ENCODE measurements at places on chromosomes 12 and 14. TPM values are rescaled to one million over a fixed set of nuclear protein-coding genes. Genes with fewer than 3 reads are reported as not detected.

DNA sequence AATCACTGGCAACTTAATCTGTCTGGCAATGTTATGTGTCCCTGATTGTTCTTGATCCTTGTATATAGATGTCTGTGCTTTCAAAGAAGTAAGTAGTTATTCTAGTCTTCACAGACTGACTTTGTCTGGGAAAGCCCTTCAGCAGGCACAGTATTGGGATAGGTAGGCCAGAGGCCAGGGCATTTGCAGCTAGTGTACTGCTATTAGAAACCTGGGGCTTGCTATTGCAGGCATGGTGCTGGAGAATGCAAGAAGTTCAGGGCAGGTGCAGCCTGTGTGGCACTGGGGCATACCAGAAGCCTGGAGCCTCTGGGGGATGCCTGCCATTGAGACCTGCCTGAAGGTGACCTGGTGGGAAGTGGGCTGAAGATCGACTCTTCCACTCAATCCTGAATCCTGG, 96.3 kb downstream of the TMTC3 start:
- peaks cover 6% of the 10 kb centered on the region for H3K4me1 ChIP-seq
- no peak for DNase-seq
- no peak overlapping the region for H3K4me3 ChIP-seq
- no peak overlapping the region for H3K27ac ChIP-seq

GPR84 gene
- 0.32 TPM for total RNA-seq

GRCh38 chr14:48747561-48748089, 838.6 kb downstream of the RPS29 start:
- H3K27me3 ChIP-seq, result no peaks in the 10 kb centered on the region
- H3K4me3 ChIP-seq, result no peak overlapping the region
- no peaks in the 10 kb centered on the region for H3K36me3 ChIP-seq
- no peak overlapping the region for H3K27ac ChIP-seq

PLEK2 gene
- not detected for total RNA-seq

GRCh38 chr12:12265571-12266388, 1.1 kb downstream of the LRP6 start:
- H3K4me1 ChIP-seq, result peaks cover 20% of the 10 kb centered on the region
- peak overlapping the region; percentile 74 for H3K4me3 ChIP-seq
- no peak overlapping the region for H3K27ac ChIP-seq
- peak; percentile 21 for DNase-seq
- H3K36me3 ChIP-seq, result no peaks in the 10 kb centered on the region

CATSPERB gene
- 1.5 TPM for total RNA-seq

KLRC1 gene
- total RNA-seq, result 4.9 TPM

DNA sequence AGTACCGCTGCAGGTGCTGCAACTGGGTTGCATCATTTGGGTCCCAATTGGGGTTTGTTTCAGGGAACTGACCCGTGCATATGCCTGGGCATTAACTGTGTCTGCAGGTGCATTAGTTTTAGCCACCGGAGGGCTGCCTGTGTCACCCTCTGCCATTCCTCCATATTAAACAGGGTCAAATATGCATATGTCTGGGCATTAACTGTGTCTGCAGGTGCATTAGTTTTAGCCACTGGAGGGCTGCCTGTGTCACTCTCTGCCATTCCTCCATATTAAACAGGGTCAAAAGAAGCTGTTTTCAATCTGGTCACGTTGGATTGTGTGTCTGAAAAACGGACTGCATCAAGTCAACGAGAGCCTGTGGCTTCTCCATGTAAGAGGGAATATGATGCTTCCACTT, 1317.0 kb downstream of the TMEM121 start:
- DNase-seq, result no peak
- peaks cover 9% of the 10 kb centered on the region for H3K27me3 ChIP-seq
- peak overlapping the region; percentile 89 for H3K4me3 ChIP-seq
- peak overlapping the region; percentile 33 for H3K27ac ChIP-seq

GRCh38 chr12:113043240-113043639, 13.3 kb upstream of the DTX1 start:
- H3K4me3 ChIP-seq, result no peak overlapping the region
- no peak overlapping the region for H3K27ac ChIP-seq
- no peaks in the 10 kb centered on the region for H3K4me1 ChIP-seq
- DNase-seq, result no peak
- no peaks in the 10 kb centered on the region for H3K36me3 ChIP-seq

SLC10A1 gene
- not detected for total RNA-seq

DNA sequence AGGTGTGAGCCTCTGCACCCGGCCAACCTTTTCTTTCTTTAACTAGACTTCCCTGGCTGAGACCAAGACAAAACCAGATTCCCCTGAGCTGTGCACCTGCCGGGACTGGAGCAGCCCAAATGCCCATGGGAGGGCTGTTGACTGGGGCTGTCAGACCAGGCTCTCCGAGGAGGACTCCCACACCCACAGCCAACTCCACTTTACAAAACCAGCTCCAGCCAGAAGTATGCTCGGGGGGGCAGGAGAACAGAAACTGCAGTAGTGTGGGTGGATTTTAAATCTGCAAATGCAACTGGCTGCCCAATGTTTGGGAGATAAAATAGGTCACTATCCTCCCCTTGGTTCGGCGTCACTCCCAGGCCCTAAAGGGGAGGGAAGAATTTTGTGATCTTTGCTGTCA, 78.5 kb downstream of the VCPKMT start:
- H3K27me3 ChIP-seq, result no peaks in the 10 kb centered on the region
- H3K4me3 ChIP-seq, result no peak overlapping the region
- peaks cover 86% of the 10 kb centered on the region for H3K4me1 ChIP-seq
- H3K36me3 ChIP-seq, result peaks cover 74% of the 10 kb centered on the region
- peak overlapping the region; percentile 98 for H3K27ac ChIP-seq

- H3K4me1 ChIP-seq, result peaks cover 9% of the 10 kb centered on the region
- H3K4me3 ChIP-seq, result no peak overlapping the region
- no peak for DNase-seq
- no peak overlapping the region for H3K27ac ChIP-seq
- no peaks in the 10 kb centered on the region for H3K36me3 ChIP-seq
Observed at GRCh38 chr12:132606466-132606865, 3.9 kb downstream of the LRCOL1 start.

GRCh38 chr14:67784244-67784823, 32.1 kb downstream of the ZFYVE26 start:
- no peak overlapping the region for H3K27ac ChIP-seq
- no peaks in the 10 kb centered on the region for H3K27me3 ChIP-seq
- DNase-seq, result peak; percentile 34
- peaks cover 63% of the 10 kb centered on the region for H3K36me3 ChIP-seq
- H3K4me1 ChIP-seq, result peaks cover 12% of the 10 kb centered on the region
- no peak overlapping the region for H3K4me3 ChIP-seq

DNA sequence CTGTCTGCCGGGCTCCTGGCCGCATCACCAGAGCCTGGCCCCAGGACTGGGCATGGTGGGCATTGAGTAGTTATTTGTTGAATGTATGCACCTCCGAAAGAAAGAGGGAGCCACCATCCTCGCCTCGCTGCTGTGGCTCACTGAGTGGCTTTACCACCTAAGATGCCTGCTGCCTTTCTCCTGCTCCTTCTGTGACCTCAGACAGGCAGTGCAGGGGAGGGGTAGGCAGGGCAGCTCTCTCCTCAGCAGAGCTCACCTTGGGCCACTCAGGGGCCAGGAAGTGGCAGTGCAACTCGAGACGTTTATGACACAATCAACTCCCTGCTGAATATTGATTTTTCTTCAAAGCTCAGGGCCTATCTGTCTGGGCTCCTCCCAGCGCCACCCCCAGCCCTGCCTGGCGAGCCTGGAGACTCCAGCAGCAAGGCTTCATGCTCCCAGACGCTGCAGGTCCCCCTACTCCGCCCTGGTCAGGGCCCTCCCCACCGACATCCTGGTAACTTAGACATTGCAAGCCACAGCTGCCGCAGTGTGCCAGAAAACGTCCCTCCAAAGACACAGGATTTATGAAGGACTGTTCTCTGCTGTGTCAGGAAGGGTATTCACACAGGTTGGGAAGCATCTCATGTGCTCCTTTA, 84.3 kb upstream of the DIO3 start:
- no peaks in the 10 kb centered on the region for H3K36me3 ChIP-seq
- H3K27me3 ChIP-seq, result no peaks in the 10 kb centered on the region
- no peak for DNase-seq
- H3K27ac ChIP-seq, result no peak overlapping the region

GRCh38 chr12:26062566-26062965, 62.3 kb downstream of the BHLHE41 start:
- H3K36me3 ChIP-seq, result no peaks in the 10 kb centered on the region
- no peak overlapping the region for H3K27ac ChIP-seq
- peaks cover 6% of the 10 kb centered on the region for H3K27me3 ChIP-seq
- H3K4me1 ChIP-seq, result no peaks in the 10 kb centered on the region
- DNase-seq, result no peak

DNA sequence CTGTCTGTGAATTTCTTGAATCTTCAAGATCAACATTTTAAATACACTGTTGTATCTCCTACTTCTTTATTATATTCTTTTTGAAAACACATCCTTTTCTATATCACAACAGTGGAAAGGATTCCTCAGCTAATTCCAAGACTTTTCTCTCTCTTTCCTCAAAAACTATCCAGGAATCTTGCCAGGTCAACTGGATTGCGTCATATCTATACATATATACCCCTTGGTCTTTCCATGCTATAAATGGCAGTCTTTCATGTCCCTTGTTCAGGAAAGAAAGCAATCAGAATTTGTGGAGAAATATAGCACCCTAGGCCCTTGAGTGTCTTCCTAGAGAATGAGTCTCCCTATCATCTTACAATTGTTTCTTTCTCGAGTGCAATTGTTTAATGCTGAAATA, 149.0 kb downstream of the KCNA5 start:
- no peaks in the 10 kb centered on the region for H3K4me1 ChIP-seq
- no peak overlapping the region for H3K4me3 ChIP-seq
- H3K27me3 ChIP-seq, result peaks cover 3% of the 10 kb centered on the region
- no peak for DNase-seq

PIWIL1 gene
- not detected for total RNA-seq

GRCh38 chr14:102866982-102867761, 55.3 kb upstream of the AMN start:
- H3K36me3 ChIP-seq, result peaks cover 39% of the 10 kb centered on the region
- peaks cover 2% of the 10 kb centered on the region for H3K4me1 ChIP-seq
- no peaks in the 10 kb centered on the region for H3K27me3 ChIP-seq
- DNase-seq, result no peak

TRIAP1 gene
- total RNA-seq, result 36.2 TPM

IQSEC3 gene
- 1.7 TPM for total RNA-seq

GRCh38 chr14:67571991-67572323, 28.1 kb downstream of the PIGH start:
- H3K36me3 ChIP-seq, result no peaks in the 10 kb centered on the region
- DNase-seq, result no peak
- no peak overlapping the region for H3K4me3 ChIP-seq
- no peak overlapping the region for H3K27ac ChIP-seq
- H3K27me3 ChIP-seq, result peaks cover 3% of the 10 kb centered on the region
- peaks cover 7% of the 10 kb centered on the region for H3K4me1 ChIP-seq

- no peak for DNase-seq
- peaks cover 5% of the 10 kb centered on the region for H3K4me1 ChIP-seq
- no peaks in the 10 kb centered on the region for H3K27me3 ChIP-seq
- no peak overlapping the region for H3K4me3 ChIP-seq
- H3K27ac ChIP-seq, result no peak overlapping the region
- H3K36me3 ChIP-seq, result no peaks in the 10 kb centered on the region
Observed at GRCh38 chr14:54643696-54644176, 76.8 kb downstream of the SAMD4A start.

LPAR5 gene
- total RNA-seq, result 16.8 TPM

GRCh38 chr14:56733396-56733795, 76.9 kb downstream of the OTX2 start:
- no peak for DNase-seq
- H3K27me3 ChIP-seq, result peaks cover 28% of the 10 kb centered on the region
- H3K27ac ChIP-seq, result no peak overlapping the region
- H3K4me1 ChIP-seq, result no peaks in the 10 kb centered on the region
- H3K36me3 ChIP-seq, result no peaks in the 10 kb centered on the region

DPY19L2 gene
- total RNA-seq, result 1.9 TPM

GRCh38 chr14:32698831-32699230, 239.8 kb upstream of the NPAS3 start:
- no peak overlapping the region for H3K4me3 ChIP-seq
- H3K27me3 ChIP-seq, result no peaks in the 10 kb centered on the region
- no peaks in the 10 kb centered on the region for H3K4me1 ChIP-seq
- DNase-seq, result no peak
- no peak overlapping the region for H3K27ac ChIP-seq
- no peaks in the 10 kb centered on the region for H3K36me3 ChIP-seq
